Effector memory CD8-positive, alpha-beta T cell (primary cell): ENCODE measurements at places on chromosomes 2 and 18.

- DNase-seq = no peak
These were observed 249.9 kb upstream of the SP5 start for GRCh38 chr2:170465241-170465640.

DNA sequence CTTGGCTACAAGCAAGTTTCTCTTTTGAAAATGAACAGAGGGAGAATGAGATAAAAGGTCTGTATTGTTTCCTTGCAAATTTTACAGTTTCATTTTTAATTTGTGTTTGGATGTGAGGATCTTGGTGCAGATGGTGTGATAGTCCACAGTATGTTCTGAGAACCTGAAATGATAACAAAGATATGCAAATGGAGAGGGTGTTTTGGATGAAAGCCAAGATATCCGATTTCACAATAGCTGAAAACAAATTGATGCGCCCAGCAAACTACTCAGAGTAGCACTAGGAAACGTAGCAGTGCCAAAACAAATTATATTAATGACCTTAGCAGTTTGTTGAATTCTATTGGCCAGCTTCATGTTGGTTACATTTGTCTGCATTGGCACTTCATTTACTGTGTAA lies 683.5 kb downstream of the TMEM182 start:
- no peak for DNase-seq

GRCh38 chr2:222736301-222736700 lies 64.8 kb downstream of the MOGAT1 start:
- no peak for DNase-seq

DNA sequence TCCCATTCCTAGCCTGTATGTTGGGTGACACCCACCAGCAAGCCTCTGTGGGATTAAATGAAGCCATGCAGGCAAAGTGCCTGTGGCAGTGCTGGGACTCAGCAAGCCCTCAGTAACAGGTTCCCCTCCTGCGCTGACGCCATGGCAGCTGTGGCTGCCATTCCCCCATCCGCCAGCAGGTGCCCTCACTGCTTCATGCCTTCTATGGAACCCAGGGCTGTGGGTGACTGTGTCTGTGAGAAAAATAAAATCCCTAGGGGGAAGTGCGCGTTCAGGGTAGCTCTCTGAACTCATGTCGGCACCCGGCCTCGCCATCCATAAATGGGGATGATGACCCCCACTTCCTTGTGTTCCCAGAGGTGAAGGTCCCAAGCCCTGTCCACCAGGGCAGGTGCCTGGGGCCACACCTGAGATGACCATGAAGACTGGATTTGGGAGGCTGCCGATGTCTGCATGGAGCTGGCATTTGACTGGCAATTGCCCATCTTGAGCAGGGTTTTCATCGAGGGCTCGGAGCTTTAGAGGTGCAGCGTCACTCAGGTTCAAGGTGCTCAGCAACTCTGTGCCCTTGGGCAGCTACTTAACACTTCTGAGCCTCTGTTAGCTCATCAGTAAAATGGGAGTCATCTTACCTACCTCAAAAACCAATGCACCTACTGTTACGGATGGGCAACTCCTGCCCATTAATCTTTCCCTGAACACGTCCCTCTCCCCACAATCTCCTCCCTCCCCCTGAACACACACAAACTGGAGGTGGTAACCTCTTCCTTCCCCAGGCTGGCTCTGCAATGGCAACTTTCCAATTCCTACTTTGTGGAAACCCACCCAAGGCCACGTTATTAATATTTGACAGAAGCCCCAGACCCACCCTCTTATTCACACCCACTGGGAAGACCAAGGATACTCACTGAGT lies 2.9 kb upstream of the MAL start:
- peak; percentile 28 for DNase-seq

GRCh38 chr2:167013227-167013626 lies 124.9 kb downstream of the XIRP2 start:
- no peak for DNase-seq
